ENCODE measurements at places on chromosomes 4 and X. TPM values are rescaled to one million over a fixed set of nuclear protein-coding genes. Genes with fewer than 3 reads are reported as not detected.
A peak's percentile ranks its signal among the peaks of the same experiment; 100 is the strongest.

DNA sequence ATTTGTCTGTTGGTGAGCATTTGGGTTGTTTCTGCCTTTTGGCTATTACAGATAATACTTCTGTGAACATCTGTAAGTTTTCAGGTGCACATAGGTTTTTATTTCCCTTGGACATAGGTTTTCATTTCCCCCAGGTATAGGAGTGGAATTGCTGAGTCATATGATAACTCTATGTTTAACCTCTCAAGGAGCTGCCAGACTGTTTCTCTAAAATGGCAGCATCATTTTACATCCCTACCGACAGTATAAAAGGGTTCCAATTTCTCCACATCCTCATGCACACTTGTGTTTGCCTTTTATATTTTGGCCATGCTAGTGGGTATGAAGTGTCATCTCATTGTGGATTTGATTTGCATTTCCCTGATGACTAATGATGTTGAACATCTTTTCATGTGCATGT lies 53.5 kb downstream of the TMEM164 start:
- no peaks in the 10 kb centered on the region for H3K27me3 ChIP-seq
- no peak overlapping the region for H3K27ac ChIP-seq
- H3K4me1 ChIP-seq, result no peaks in the 10 kb centered on the region
- DNase-seq, result no peak
- no peak overlapping the region for H3K4me3 ChIP-seq

DNA sequence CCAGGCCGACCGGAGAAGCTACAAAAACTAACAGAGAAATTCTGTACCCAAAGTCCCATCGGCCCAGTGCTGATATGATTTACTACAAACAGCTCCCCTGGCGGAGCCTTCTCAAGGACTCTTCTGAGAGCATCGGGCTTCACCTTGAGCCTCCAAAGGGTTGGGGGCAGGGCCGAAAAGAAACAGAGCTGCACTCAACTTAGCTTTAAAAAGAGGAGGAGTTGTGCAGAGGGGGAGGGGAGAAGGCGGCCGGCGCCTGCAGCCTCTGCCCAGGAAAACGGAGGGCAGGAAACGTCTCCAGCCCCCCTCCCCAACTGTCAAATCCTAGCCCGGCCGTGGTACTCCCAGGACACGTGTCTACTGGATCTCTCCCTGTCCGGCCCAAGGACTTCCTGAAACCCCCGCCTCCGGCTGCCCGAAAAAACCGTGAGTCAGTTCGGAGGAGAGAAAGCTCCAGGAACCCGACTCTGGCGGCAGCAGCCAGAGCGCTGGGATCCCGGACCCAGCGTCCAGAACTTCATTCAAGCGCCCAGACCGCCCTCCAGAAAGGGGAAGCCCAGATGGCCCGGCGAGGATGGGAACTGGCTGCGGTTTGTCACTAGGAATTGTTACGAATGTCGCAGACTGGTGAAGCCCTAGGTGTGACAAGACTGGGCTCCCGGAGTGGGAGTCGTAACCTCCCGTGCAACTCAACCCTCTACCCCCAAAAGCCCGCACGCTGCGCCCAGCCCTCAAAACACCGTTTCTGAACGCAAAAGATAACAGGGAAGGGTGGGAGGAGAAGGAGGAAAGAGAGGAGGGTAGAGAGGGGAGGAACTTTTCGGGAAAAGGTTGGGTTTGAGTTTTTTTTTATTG lies 973 bp downstream of the ADAMTS3 start:
- no peaks in the 10 kb centered on the region for H3K27me3 ChIP-seq
- H3K4me3 ChIP-seq, result peak overlapping the region; percentile 65
- peaks cover 6% of the 10 kb centered on the region for H3K4me1 ChIP-seq
- H3K36me3 ChIP-seq, result no peaks in the 10 kb centered on the region
- H3K27ac ChIP-seq, result no peak overlapping the region
- peak; percentile 40 for DNase-seq

- H3K27me3 ChIP-seq, result no peaks in the 10 kb centered on the region
- no peaks in the 10 kb centered on the region for H3K36me3 ChIP-seq
- no peak overlapping the region for H3K4me3 ChIP-seq
Observed at GRCh38 chr4:159010563-159011260, 92.2 kb upstream of the RAPGEF2 start.

DNA sequence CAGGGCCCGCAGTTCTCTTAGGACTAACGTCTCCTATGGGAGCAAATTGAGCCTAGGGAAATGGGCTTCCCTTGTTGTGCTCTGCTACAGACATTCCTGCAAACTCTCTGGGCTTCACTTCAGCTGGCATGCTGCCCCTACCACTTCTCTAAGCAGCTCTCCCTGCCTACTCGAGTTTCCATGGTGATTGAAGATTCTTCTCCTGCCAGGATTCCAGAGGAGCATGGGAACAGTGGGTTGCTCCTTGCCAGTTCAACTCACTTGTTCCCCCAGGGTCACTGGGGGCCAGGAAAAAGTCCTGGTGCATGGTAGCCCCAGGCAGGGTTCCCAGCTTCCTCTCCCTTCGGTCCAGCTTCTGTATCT lies 21.1 kb upstream of the WDR17 start:
- H3K27ac ChIP-seq, result no peak overlapping the region
- no peak for DNase-seq
- no peaks in the 10 kb centered on the region for H3K27me3 ChIP-seq
- no peaks in the 10 kb centered on the region for H3K36me3 ChIP-seq
- no peaks in the 10 kb centered on the region for H3K4me1 ChIP-seq
- H3K4me3 ChIP-seq, result no peak overlapping the region

GRCh38 chr4:134548052-134548628 lies 346.6 kb upstream of the PABPC4L start:
- H3K36me3 ChIP-seq, result no peaks in the 10 kb centered on the region
- H3K4me1 ChIP-seq, result no peaks in the 10 kb centered on the region
- no peak for DNase-seq
- H3K27ac ChIP-seq, result no peak overlapping the region

The AP1AR gene
- total RNA-seq, result 35.8 TPM

The ZDHHC15 gene
- total RNA-seq, result not detected

All from PC-9 (cell line).